ENCODE measurements at places on chromosomes 3 and 15.

DNA sequence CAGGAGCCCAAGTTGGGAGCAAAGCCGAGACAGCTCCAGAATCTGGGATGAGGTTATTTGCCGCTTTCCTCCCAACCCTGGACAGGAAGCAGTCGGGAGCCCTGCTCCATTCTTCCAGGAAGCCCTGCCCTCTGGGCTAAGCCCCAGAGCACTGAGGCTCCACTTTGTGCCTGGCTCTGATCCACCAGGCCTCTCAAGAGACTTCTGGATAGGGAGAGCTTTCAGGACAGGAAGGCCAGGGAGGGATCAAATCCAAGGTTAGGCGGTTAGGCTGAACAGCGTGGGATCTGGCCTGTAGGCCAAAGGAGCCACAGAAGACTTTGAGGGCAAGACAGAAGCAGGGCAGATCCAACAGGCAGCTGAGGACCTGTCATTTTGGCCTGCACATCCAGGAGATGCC, 835 bp downstream of the STOML1 start:
- no peak for DNase-seq

DNA sequence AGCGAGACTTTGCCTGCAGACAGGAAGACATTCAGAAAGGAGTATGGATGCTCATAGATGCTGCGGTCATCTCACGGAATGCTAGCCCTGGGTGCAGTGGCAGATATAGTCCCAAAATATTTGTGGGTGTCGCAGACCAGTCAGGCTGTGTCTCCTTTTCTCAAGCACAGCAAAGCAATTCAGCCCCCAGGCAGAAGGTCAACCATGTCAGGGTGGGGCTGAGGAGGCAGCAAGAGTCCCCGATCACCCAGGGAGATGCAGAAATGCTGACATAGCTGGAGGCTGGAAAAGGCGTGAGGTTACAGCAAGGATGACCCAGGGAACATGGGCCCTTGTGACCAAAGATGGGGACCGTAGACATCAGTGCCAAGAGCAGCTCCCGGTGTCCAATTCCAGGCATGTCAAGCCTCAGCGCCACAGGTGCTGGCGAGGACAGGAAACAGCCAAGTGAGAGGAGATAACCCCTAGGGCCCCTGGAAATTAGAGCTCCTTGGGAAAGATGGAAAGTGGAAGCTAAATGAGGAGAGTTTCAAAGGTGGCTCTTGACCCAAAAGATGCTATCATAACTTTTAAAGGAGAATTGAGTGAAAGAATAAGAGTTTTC, 81.2 kb upstream of the ABHD17C start:
- DNase-seq, result no peak

DNA sequence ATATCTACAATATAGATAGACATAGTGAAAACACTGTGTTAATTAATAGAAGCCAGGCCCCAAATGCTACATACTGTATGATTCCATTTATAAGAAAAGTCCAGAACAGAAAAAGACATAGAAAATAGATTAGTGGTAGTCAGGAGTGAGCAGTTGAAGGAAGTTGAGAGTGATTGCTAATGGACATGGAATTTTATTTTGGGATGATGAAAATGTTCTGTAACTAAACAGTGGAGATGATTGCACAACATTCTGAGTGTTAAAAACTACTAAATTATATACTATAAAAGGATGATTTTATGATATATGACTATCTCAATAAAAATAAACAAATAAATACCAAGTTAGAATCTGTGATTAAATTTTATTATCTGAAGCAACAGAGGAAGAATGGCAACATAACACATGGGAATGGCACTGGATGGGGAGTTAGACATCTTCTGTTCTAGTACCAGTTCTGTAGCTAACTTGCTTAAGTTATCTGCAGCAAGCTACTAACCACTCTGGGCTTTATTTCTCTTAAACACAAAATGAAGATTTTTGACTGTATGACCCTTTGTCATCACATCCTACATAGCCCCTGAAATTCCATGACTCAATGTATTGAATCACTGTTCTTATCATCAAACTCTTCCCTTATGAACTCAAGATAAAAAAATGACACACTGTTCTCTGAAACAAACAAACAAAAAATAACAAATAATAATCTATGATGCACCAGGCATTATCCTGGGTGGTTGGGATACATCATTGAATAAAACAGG, 612.7 kb downstream of the TBL1XR1 start:
- DNase-seq, result no peak

DNA sequence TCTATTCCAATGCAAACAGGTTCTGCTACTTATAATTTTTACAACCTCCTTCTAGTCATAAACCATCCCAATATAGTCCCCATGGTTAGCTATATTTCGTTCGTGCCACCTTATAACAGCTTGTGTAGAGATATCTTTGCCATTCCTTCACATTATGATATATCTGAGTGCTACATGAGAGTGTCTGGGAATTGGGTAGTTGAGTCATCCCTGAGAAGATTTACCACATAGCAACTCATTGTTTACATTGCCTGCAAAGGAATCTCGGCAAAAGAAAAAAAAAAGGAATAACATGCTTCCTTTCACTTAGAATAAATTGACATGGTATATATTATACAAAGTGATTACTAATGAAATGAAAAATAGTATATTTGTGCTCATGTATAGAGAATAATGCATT, 86.0 kb upstream of the VGLL3 start:
- DNase-seq, result no peak

- DNase-seq, result no peak
These were observed 73.4 kb downstream of the CRYBG3 start for GRCh38 chr3:97895216-97895615.

- DNase-seq, result no peak
These were observed 108.0 kb upstream of the TBC1D5 start for GRCh38 chr3:17850448-17850847.

DNA sequence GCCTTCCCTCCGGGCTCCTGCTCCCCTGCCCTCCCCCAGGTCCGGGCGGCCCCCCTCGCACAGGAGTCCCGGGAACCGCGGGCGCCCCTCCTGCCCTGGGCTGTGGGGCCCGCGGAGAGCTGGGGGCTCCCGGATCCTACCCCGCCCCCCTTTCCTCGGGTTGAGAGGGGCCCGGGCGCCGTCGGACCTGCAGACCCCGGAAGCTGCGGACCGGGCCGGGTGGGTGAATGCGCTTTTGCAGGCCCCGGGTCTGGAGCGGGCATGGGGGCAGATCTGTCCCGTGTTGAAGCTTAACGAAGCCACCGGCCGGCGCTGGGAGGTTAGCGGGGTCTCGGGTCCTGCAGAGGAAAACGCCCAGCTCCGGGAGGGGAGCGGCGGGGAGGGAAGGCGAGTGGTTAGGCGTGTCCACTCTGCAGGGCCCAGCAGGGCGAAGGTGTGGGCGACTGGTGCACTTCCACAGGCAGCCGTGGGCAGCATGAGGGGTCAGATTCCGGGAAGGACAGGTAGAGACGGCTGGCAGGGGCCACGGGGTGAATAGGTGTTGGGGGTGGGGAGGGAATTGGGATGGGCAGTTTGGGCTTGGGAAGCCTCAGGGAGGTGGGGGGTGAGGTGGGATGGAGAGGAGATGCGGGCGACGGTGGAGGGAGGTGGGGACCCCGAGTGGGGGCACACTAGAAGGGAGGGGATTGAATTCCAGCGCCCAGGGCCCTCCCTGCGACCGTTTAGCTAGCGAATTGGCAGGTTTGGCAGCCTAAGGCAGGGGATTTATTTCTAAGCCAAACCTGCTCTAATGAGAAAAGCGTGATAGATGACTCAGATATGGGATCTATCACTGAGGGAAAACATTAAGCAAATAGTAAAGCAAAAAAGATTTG, 635 bp downstream of the CD276 start:
- DNase-seq, result no peak

GRCh38 chr3:156161172-156161571, 40.8 kb downstream of the KCNAB1 start:
- no peak for DNase-seq

GRCh38 chr3:69058180-69058946, 6.2 kb upstream of the TMF1 start:
- no peak for DNase-seq

DNA sequence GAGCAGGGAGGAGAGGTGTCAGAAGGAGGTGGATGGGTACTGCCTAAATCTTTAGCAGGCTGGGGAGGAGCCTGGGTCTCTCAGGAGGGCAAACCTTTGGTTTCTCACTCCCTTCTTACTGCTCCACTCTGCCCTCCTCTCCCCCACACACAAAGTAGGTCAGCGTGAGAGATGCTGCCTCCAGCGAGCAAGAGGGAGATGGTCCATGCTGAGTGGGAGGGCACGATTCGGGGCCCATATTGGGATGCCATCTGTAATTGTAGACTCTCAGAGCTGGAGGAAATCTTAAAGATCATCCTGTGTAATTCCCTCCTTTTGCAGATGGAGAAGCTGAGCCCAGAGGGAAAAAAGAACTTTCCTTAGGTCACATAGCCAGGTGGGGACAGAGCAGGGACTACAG, 34.2 kb upstream of the SYN2 start:
- DNase-seq, result no peak

- no peak for DNase-seq
These were observed 403.5 kb downstream of the SHQ1 start for GRCh38 chr3:72444656-72445223.

DNA sequence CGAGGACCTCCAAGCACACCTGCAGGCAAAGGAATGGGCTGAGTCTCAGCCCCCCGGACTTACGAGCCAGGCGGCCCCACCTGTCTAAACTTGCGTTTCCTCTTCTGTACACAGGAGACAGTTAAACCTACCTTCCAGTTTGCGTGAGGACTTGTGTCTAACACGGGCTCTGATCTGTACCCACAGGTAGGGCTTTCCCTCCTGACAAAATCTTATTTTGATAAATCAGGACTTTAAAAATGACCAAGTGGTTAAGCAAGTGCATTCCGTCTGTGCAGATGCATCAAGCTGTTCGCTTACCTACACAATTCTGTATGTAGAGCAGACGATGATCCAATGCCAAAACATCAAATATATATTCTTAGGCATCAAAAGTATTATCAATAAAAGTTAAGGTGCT, 238.0 kb downstream of the XXYLT1 start:
- no peak for DNase-seq

DNA sequence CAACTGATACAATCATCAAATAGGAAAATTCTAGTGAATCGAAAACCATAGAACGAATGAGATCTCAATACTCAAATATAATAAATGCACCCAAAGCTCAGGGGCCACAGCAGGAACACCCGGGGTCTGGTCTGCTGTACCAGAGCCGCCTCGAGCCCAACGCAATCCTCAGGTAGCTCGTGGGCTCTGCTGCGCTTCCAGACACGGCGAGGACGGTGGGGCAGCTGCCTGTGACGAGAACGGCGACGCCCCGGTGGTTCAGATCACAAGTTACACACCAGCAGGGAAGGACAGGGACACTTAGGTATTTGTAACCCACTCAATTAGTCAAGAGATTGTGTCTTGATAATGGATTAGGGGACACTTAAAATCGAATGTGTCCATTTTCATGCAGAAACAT, 54.6 kb downstream of the NIPA2 start:
- no peak for DNase-seq

DNA sequence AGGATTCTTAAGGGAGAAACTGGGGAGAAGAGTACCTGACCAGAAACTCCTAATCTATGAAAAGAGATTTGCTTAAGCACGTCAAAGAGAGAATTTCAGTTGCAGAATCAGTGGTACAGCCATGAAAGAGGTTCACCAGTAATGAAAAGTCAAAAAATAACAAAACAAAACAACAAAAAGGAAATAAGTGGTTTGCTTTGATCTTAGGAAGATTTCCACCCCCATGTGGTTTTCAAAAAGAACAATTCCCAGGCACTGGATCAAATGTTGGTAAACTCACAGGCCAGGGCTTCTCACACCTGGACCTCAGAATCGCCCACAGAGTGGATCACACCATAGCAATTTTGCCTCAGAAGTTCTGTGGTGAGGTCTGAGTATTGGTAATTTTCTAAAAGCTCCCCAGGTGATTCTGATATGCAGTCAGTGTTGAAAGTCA, 67.5 kb downstream of the TMEM39A start:
- DNase-seq, result no peak

DNA sequence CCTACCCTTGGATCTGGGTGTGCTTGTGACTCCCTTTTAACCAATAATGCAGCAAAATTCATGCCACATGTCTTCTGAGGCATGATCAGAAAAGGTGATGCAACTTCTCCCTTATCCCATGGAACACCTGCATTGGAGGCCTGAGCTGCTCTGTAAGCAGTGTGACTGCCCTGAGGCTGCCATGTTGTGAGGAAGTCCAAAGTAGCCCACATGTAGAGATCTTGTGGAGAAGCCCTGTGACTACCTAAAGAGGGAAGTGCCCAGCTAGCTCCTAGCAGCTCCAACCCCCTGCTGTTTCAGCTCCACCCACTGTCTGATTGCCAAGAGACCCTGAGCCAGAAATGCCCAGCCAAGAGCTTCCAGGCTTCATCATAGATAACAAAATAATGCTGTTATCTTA, 6.4 kb upstream of the NR1D2 start:
- no peak for DNase-seq

- DNase-seq, result no peak
These were observed 162.2 kb upstream of the TLE3 start for GRCh38 chr15:70259640-70260508.

DNA sequence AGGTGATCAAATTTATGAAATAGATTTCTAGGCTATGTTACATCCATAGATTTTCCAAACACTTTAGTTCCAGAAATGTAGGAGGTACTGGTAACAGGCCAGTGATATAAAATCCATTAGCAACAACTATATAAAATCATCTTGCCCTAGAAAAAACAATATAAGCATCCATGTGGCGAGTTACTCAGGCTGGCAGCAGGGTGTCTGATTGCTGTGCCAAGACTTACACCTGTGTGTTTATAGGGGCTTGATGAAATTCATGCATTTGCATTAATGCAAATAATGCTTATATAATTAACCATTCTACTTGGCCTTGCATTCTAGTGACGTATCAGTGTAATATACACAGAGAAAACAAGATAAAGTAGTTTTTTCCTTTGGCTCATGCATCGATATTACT, 153.4 kb downstream of the PLCL2 start:
- no peak for DNase-seq

GRCh38 chr15:99441444-99441800, 124.4 kb upstream of the MEF2A start:
- no peak for DNase-seq

GRCh38 chr15:26879706-26880105, 12.8 kb downstream of the GABRA5 start:
- no peak for DNase-seq

DNA sequence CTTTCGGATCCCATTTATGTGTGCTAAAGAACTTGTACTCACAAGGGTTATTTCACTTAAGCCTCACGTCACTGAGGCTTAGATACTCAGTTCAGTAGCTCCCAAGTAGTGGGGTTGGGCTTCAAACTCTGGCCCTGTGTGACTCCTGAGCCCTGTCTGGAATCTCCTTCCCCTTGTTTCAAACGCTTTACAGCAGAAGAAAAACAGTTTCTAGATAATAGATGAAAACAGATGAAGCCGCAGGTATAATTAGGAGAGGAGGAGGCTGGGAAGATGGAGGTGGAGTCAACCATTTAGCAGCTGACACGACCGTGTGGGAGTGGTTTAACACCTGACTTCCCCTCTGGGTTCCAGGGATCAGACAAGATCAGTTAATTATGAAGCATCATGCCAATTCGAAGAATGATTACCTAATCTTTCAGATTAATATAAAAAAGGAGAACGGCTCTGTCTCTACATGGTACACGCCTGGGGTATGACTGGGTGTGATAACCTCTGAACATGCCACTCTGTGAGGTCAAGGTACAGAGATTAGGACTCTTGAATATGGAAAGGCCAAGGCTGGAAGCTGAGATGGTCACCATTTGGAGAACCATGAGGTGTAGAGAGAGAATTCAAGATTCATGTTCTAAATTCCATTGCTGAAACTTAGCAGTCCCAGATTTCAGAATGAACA, 31.1 kb downstream of the TPM1 start:
- no peak for DNase-seq

- DNase-seq, result no peak
These were observed 280.4 kb downstream of the KLF13 start for GRCh38 chr15:31606931-31607497.

GRCh38 chr3:12898290-12898964, 57.1 kb upstream of the RPL32 start:
- no peak for DNase-seq

All from neuronal stem cell (in vitro differentiated cells).